ENCODE measurements at places on chromosomes 5 and 9.

GRCh38 chr9:77843076-77843870 lies 188.3 kb downstream of the GNAQ start:
- no peak for DNase-seq

DNA sequence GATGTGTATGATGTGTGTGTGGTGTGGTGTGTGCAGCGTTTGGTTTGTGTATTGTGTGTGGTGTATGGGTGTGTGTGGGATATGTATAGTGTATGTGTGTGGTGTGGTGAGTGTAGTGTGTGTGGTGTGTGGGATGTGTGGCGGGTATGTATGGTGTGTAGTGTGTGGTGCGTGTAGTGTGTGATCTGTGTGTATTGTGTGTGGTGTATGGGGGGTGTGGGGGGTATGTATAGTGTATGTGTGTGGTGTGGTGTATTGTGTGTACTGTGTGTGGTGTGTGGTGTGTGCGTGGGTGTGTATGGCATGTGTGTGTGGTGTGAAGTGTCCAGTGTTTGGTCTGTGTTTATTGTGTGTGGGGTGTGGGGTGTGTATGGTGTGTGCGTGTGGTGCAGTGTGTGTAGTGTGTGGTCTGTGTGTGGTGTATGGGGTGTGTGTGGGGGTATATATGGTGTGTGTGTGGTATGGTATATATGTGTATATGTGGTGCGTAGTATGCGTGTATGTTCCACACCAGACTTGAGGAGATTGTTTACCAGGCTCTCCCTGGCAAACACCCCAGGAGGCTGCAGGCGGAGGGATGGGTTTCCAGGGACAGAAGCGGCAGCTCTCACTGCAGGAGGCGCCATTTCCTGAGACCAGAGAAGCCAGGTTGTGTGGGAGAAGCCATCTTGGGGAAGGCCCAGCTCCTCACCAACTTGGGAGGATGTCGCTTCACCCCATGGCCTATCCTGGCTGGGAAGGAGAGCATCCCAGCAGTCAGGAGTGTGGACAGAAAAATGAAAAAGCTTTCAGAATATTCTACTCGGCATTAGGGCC lies 138.1 kb downstream of the NXNL2 start:
- DNase-seq = no peak

DNA sequence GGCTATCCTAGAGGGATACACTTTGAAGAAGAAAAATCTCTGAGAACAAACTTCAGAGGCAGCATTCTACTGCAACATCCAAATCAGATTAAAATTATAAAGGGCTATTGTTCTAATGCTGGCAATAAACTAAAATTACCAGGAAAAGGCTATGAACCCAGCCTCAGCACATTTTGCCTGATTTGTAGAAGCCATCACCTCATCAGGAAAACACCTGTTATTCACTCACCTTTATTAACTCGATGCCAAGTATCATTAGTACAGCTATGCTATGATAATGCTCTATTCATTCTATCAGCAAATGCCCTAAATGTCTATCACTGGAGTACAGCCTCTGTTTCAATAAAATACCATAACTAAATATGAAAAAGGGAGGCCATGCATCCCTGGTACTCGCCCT lies 510.2 kb downstream of the RASEF start:
- no peak for DNase-seq

DNA sequence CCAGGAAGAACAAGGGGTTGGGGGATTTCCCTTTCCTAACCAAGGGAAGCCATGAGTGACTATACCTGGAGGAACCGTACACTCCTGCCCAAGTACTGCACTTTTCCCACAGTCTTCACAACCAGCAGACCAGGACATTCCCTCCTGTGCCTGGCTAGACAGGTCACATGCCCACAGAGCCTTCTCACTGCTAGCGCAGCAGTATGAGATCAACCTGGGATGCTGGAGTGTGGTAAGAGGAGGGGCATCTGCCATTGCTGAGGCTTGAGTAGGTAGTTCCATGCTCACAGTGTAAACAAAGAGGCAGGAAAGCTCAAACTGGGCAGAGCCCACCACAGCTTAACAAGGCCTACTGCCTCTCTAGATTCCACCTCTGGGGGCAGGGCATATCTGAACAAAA lies 35.9 kb downstream of the SAXO1 start:
- no peak for DNase-seq

- DNase-seq = no peak
Observed at GRCh38 chr9:77158772-77159513, 18.4 kb upstream of the VPS13A start.

- no peak for DNase-seq
Observed at GRCh38 chr9:106420511-106420944, 442.4 kb upstream of the ZNF462 start.

Measured in NCI-H1694 treated with DMSO at 0.1 percent for 48 hours (cell line).